Esophagus squamous epithelium (tissue), 5 donors: ENCODE measurements at places on chromosomes 2 and 18.
A peak's percentile ranks its signal among the peaks of the same experiment; 100 is the strongest.

DNA sequence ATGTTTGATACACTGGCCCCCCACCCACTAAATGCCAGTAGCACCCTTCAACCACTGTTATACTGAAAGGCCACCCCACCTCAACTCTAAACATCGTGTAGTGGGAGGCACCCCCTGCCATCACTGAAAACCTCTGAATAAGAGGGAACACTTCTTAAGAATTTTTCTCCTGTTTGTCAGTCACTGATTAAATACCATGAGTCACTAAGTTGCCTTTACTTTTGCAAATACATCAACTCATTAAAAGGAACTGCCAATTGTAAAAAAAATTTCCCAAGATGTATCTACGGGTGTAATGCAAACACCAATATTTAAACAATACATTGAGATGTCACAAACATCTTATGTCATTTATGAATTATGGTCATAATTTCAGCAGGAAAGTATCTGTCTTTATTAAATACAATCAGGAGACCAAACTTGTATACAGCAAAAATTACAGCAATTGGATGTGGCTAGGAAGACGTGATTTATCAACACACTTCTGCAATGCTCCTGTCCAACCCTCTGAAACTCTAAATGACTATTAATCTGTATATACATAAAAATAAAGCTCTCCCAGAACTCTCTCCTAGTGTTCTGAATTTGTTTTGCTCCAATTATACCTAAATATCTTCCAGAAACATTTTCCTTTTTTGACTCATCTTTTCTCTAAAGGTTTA, 144.1 kb upstream of the STK17B start:
- no peak for DNase-seq

DNA sequence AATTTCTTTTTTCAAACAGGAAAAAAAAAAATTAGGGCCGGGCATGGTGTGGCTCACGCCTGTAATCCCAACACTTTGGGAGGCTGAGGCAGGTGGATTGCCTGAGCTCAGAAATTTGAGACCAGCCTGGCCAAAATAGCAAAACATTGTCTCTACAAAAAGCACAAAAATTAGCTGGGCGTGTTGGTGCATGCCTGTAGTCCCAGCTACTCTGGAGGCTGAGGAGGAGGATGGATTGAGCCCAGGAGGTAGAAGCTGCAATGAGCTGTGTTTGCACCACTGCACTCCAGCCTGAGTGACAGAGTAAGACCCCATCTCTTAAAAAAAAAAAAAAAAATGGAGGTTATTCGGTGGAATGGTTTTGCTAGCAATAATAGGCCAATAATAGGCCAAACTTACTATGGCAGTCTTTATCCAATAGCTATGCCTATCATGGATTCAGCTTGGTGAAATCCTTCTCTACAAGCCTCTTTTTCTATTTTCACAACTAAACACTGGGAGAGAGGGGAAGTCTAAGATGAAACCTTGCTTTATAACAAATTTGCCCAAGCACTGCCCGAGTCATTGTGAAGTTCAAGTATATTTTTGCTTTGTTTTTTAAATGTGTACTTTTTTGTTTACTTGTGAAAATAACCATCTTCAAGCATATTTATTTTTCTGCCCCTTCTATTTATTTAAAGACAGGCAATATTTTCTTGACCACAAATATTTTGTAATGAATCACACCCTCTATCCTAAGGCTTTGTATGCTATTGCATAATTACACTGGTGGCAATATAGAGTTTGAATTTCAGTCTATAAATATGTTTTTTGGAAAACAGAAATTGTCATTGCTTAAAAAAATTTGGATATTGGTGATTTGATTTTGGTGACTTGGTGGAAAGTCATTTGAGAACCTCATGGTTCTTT, 20.0 kb upstream of the KYNU start:
- no peak for DNase-seq

- no peak for DNase-seq
Observed at GRCh38 chr2:212941361-212941760, 210.1 kb downstream of the IKZF2 start.

DNA sequence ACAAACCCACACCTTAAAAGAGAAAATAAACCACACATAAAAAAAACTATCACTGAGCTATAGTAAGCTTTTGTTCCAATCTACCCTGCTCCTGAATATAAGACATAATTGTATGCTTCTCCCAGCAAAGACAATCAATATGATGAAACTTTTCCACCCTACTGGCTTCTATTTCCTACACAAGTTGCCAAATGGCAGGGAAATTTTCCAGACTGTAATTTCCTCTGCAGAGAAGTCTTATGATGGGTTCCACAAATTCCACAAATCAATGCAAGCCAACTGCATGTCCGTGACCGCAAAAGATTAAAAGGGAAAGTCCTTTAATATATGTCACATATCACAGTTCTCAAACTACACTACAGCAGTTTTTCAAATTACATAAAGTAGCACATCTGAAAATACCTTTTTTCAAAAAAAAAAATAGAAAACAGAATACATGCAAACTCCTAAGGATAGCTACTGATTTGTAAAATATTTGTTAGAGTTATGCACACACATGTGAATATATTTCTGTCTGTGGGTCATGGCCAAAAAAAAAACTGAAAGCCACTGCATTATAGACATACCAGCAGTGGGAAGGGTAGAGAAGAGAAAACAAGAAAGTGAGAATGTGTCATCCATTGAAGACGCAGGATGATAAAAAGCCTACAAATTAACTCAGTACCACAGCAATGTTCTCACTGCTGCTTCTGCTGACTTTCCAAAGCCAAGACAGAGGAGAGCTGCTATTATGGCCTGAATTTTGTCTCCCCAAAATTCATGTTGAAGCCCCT, 61.4 kb downstream of the RPL31 start:
- no peak for DNase-seq

DNA sequence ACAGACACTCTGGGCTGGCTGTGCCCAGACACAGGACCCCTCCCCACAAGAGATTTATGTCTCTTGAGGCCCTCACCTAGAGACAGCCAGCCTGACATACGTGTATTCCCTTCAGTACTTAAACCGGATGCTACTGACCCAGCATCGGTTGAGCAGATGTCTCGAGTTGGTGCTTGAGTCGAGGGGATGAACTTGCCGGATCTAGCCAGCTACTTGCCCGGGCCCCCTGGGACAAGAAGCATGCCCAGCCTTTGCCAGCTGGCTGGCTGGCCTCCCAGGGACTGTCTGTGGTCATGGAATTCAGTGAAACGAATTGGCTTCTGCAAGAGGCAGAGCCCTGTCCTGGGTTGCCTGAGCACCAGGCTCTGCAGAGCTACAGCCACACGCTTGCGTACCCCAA, 36.0 kb downstream of the DNMT3A start:
- no peak for DNase-seq

GRCh38 chr18:69518989-69519388, 118.3 kb downstream of the DOK6 start:
- DNase-seq: no peak

GRCh38 chr2:232088771-232089170, 127.3 kb downstream of the DIS3L2 start:
- no peak for DNase-seq

- DNase-seq: no peak
Observed at GRCh38 chr2:42796427-42797248, 4.3 kb upstream of the HAAO start.

DNA sequence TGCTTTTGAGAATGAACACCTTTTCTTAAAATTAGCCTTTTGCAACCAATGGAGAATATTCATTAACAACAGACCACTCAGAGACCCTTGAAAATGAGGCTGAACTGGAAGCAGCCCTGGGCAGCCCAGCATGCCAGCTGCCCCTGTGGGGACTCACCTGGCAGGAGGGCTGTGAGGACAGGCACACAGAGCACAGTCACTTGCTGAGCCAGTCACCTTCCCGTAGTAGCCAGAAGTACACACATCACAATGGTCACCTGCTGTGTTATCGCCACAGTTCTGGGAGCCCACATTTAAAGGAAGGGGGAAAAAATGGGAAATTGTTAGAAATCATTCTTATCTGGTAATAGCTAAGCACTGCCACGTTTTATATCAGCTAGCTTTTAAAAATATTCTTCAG, 115.5 kb downstream of the LAMA1 start:
- no peak for DNase-seq

- no peak for DNase-seq
Observed at GRCh38 chr18:24683925-24684324, 223.5 kb downstream of the HRH4 start.

- DNase-seq: no peak
Observed at GRCh38 chr2:95685513-95685912, 93.7 kb downstream of the TRIM43 start.

- DNase-seq: no peak
Observed at GRCh38 chr2:232772531-232772930, 3.8 kb downstream of the KCNJ13 start.

- DNase-seq: peak; percentile 12
Observed at GRCh38 chr2:165793779-165794535, at the start of gene GALNT3. TSS of gene GALNT3 (minus strand) at chr2:165794247. CDS start at chr2:165770700, 23,547 bp downstream.

DNA sequence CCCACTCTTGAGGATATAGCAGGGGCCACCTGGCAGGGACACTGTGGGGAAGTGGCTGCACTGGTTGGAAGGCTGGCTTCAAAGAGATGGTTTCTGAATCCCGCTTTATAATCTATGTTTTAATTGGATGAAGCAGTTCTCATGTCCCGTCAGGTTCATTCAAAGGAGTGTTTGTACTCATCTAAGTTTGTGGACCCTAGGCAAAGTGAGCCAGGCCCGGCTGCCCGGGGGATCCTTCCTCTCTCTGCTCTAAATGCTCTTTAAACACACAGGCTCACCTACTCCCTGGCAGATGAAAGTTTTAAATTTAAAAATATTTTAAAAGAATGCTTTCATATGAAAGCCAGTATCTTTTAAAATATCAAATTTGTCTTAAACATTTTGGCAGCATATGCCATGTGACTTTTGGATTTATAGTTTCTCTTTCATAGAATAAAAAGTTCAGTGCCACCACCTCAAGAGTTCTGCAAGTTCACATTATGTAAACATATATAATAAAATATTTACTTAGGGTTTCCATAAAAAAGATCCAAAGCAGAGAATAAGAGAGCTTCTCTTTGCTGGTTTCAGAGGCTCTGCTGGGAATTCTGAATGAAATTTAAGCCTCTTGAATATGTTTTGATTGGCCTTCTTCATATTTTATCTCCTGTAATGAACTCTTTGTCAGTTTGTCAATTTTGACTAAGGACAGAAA, 143.5 kb upstream of the ALPP start:
- no peak for DNase-seq
